Fibroblast of skin of right quadriceps (primary cell): ENCODE measurements at places on chromosomes 5 and 9.

GRCh38 chr5:151214614-151215545 is 9.0 kb downstream of the CCDC69 start:
- no peak for DNase-seq

DNA sequence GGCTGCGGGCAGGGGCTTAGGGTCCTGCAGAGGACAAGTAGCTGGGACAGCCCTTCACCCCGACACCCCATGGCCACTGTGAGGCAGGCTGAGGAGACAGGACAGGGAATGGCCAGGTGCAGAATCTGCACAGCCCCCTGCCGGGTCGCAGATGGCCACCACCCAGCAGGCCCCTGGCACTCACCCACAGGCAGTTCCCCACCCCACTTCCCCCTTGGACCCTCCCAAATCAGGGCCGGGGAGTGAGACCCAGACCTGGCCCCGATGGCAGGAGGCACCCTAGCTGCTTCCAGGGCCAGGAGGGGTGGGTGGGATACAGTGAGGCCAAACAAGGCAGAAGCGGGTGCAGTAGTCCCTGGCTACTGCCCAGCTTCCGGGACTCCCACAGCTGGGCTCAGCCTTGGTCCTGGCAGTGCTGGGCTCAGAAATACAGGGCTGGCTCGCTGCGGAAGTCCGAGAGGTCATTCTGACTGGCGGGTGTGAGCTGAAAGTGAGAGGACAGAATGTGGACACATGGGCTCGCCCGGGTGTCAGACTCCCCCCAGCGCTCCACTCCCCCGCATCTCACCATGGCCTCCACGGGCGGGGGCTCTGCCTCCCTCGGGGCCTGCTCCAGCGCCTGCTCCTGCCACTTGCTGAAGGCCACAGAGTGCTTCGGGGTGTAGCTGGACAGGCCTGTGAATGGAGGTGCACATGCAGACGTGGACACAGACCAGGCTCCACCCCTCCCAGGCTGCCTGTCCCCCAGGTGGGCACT is 3.4 kb downstream of the SSNA1 start:
- DNase-seq: no peak

GRCh38 chr5:11482011-11482410 is 422.2 kb downstream of the CTNND2 start:
- peak; percentile 32 for DNase-seq

- DNase-seq: no peak
These were observed 5.5 kb upstream of the NINJ1 start for GRCh38 chr9:93139365-93140182.

DNA sequence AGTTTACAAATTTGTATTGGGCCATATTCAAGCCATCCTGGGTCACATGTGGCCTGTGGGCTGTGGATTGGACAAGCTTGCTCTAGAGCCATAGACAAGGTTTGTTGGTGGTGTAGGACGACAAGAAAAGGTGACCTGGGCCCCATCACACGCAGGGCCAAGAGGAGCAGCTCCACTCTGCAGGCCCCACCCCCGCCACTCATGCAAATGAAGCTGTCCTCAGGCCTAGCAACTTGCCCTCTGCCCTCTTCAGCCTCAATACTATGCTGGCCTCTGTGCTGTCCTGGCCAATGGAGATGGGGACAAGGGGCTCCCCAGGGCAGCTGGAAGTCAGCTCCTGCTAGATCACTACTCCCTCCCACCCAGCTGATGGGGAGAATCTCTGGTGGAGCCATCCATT is 55.2 kb upstream of the TMEM252 start:
- no peak for DNase-seq

DNA sequence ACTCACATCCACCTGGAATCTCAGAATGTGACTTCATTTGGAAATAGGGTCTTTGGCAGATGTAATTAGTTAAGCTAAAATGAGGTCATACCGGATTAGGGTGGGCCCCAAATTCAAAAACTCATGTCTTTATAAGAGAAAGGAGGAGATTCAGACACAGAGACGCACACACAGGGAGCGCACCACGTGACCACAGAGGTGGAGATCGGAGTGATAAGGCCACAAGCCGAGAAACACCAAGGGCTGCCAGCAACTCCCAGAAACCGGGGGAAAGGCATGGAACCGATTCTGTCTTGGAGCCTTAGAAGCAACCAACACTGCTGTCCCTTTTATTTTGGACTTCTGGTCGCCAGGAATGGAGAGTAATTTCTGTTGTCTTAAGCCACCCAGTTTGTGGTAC is 31.8 kb upstream of the LMX1B start:
- no peak for DNase-seq

DNA sequence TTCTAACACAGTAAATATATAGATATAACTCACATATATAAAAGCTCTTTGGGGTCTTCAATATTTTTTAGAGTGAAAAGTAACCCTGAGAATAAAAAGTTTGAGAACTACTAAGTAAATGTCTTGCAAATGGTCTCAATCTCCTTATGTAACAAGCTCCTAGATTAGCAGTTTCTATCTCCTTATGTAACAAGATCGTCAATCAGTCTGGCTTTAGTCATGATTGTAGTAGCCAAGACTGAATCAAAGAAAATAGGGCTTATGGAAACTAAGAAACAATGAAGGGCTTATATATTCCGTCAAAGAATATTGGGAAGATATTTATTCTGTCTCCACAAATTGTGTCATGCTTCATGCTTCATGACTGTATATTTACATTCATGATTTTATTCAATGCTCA is 22.4 kb upstream of the FREM1 start:
- DNase-seq: no peak

DNA sequence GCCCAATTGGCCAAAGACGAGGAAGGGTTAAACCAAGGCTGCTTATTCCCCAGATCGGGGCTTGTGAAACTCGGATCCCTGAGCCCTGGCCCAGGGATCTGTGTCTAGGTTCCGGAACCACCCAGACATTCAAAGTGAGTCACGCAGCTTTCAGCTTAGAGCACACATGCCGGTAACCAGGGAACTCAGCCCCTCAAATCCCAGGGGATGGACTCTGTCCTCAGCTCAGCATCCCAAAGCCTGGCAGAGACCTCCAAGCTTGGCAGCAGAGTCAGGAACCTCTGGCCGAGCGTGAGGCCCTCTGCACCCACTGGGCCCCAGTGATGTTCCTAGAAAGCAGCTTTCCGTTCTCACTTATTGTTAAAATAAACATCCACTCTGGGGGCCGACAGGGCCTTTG is 5.1 kb downstream of the PNPLA7 start:
- DNase-seq: no peak

DNA sequence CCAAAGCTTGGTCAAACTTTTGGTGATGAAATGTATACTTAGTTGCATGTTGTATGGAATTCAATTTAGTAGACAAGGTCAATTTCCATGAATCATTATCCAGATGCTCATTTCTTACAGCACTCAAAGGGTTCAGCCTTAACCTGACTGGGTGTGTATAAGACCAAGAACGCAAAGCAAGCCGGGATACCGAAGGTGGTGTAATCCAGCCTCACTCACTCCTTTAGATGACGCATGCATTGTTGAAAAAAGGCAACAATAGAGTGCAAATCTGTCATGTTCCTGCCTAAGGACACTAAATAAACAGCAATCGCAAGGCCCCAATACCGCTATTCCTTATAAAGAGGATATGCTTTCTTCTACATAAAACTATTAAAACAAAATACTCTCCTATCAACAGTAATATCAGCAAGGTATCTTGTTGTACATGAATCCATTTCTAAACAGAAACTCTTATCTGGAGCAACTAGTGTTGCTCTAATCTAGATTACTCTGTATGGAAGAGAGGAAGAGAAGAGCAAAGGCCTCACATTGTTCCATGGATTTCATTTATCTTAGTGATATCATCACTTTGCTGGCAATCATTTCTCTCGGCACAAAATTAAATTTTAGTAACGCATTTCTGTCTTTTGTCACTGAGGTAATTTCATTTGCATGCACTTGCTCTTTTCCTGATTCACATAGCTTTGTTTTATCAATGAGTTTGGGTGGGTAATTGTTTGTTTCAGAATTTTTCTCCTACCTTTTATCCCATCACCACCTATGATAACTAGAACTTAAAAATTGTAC is 96.2 kb downstream of the PLK2 start:
- DNase-seq: no peak

DNA sequence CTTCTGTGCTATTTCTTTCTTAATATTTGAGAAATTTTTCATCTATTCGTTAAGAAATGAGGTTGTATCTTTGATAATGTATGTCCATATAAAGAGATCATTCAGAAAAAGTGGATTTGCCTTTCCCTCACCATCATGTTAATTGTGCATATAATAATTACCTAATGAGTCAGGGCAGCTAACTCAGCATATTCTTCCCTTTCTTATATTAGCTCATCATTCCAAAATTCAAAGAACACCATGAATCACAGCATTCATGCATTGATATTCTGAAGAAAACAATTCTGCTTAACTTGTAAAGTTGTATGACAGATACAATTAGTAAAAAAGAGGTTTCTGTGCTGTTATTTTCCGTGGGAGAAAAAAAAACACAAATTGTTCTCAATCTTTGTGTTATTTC is 630.6 kb downstream of the TLE1 start:
- DNase-seq: no peak

DNA sequence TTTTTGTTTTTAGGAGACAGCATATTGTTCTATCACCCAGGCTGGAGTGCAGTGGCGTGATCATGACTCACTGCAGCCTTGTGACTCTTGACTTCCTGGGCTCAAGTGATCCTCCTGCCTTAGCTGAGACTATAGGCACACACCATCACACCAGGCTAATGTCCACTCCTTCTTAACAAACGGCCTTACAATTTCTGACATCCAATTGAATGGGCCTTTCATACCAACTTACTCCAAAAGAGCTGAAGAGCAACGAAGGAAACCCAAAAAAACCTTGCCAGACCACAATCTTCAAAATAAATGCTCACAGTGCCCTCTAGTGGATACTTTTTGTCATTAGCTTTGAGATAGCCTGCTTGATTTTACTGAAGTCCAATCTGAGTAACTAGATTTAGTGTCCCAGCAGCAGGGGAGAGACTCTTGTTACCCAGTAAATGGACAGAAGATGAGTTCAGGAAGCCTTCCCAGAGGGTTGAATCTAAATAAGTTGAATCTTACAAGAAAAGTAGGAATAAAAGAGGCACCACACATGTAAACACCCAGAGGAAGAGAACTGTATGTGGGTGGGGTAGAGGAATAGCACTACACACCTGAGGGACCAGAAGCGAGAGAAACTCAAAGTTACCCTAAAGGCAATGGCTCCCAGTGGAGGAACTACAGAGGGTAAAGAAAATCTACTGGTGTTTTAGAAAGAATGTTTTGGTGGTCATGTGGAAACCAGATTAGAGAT is 9.3 kb downstream of the ZNF622 start:
- DNase-seq: peak; percentile 59

DNA sequence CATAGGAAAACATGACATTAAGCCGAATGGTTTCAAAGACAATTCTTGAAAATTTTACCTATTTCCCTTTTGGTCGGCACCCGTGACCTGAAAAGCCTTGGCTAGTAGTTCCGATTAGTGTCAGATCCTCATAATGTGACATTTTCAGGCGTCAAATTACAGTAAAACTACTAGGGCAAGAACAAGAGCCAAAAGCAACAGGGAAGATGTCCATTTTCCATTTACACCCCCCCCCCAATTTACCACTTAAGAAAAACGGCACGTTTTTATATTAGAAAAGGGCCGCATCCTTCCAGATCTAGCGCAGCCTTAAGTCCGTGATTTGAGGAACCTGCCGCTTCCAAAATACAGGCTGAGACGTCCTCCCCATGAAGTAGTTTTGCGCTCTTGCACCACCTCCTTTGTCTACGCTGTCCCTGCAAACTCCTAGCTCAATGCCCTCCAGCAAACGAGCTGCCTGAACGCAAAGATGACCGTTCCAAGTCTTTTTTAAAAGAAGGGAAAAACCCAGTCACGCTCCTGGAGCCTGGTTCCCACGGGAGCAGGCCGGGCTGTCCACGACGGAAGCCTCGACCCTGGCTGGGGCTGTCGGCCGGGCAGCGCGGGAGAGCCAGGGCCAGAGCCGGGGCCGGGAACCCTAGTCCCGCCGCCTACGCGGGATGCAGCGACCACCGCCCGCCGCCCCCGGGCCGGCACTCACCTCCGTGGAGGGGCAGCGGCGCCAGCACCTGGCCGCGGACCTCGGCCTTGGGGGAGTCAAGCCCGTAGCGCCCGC is 616 bp downstream of the RNF130 start:
- DNase-seq: peak; percentile 48

GRCh38 chr5:142542078-142542477 is 143.8 kb downstream of the FGF1 start:
- DNase-seq: no peak

DNA sequence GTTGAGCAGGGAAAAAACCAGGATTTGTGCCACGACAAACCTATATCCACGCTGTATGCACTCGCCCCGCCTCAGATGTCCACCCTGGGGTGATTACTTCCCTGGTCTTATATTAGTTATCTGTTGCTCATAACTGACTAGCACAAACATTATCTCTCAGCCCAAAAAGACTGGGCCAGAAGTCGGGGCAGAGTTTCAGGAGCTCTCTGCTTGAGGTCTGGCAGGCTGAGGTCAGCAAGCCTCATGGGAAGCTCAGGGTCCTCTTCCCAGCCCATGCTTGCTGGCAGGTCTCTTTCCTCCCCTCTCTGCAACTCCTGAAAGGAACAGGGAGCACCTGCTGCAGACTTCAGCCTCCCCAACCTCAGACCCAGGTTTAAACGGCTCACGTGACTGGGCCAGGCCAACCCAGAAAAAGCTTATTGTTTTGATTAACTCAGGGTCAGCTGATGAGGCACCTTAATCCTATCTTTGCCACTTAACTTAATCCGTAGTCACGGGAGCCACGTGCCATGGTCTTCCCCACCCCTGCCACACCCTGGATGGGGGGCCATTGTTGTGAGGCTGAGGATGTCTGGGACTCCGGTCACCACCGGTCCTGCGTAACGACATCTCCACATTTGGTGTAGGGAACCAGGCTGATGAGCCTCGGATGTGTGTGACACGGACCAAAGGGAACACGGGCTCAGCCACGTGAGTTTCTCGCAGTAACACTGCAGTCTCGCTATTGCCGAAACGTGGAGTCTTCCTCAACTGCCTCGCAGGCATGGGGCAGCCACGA is 123.7 kb upstream of the IRX4 start:
- DNase-seq: no peak

DNA sequence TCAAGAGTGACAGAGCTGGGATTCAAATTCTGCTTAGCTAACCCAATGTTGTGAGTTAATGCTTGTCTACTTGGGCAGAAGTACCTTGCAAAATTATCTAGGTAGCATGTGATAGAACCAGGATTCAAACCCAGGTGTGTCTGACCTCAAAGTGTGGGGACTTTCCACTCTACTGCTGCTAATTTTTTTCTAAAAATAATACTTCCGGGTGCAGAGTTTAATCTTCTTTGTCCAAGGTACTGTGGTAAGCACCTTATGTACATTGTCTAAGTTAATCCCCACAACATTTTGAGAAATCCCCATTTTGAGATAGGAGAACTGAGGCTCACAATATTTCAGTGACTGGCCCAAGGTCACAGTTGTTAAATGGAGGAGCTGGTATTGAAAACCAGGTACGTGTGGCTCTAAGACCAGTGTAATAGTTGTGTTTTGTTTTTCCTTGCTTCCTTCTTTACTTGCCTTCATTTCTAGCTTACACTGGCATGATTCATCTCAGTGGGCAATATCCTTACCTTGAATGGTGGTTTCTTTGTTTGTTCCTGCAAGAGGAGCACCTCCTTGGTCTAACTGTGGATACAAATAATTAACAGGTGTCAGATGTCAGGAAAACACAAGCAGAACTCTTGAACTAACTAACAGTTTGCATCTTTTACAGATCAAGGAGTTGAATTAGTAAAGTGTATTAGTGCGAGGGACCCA is 7.5 kb downstream of the ALDOB start:
- no peak for DNase-seq

GRCh38 chr5:151471276-151471675 is 23.9 kb downstream of the SLC36A1 start:
- DNase-seq: peak; percentile 42

- no peak for DNase-seq
These were observed 16.4 kb upstream of the FBP1 start for GRCh38 chr9:94655739-94656138.
